ENCODE measurements at places on chromosomes 13 and 19.
A peak's percentile ranks its signal among the peaks of the same experiment; 100 is the strongest.

DNA sequence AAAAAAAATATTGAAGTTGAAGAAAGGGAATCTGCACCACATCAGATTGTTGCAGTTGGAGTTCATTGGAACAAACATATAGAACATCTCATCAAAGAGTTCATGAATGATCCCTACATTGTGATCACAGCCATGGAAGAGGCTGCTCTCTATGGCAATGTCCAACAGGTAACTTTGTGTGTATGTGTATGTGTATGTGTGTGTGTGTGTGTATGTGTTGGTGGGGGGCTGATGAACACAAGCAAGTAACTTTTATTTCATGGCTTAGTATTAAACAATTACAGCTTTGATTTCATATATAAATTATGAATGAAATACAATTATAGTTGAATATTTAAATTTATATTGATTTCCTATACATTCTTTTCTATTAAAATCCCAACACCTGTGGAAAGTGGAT lies 69.4 kb downstream of the SLC7A9 start:
- no peak for DNase-seq

DNA sequence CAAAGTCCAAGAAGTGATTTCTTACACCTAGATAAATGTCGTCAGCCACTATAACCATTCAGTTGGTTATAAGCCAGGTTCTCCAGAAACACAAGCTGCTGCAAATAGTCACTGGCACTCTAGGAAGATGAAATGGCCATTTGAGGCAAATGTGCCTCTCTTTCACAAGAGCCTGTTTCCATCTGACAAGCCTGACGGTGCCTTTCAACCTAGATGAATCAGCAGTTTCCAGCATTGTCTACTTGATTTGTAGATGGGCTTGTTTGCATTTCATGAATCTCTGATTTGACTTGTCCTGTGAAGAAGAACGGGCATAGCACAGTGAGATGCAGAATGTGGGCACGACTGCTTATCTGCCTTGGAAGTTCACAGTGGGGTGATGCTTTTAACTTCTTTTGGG lies 327.2 kb downstream of the LMO7 start:
- no peak for DNase-seq

GRCh38 chr13:110388108-110388943 lies 81.2 kb downstream of the COL4A2 start:
- no peak for DNase-seq

GRCh38 chr19:33206261-33207039 lies 12.3 kb downstream of the LRP3 start:
- DNase-seq = no peak

GRCh38 chr13:114249077-114249476 lies 14.4 kb downstream of the CDC16 start:
- no peak for DNase-seq

DNA sequence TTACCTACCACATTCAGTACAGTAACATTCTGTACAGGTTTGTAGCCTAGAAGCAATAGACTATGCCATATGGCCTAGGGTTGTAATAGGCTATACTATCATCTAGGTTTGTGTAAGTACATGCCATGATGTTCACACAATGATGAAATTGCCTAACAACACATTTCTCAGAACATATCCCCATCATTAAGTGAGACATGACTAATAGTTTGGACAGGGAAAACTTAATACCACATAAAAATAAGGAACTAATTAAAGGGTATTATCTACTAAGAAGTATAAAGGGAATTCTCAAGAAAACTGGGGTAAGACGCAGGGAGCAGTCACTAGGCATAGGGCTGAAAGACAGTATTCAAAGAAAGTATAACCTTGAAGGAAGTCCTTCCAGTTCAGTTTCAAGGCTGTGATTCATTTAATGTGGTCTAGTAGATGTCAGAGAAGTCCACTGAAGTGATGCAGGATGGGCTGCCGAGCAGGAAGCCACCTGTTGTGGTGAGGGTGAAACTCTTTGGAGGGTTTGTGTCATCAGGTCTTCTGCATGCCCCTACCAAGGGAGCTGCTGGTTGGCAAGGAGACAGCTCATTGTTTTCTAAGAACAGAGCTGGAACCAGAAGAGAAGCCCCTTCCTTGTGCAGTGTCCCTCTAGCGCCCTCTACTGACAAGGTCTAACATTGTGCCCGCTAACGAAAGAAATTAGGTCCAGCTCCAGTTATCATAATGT lies 122.9 kb downstream of the OLFM4 start:
- DNase-seq = no peak

- no peak for DNase-seq
Measured at GRCh38 chr19:42251572-42252358, 3.2 kb downstream of the ERF start.

GRCh38 chr13:110528911-110529310 lies 32.6 kb downstream of the RAB20 start:
- DNase-seq = no peak

DNA sequence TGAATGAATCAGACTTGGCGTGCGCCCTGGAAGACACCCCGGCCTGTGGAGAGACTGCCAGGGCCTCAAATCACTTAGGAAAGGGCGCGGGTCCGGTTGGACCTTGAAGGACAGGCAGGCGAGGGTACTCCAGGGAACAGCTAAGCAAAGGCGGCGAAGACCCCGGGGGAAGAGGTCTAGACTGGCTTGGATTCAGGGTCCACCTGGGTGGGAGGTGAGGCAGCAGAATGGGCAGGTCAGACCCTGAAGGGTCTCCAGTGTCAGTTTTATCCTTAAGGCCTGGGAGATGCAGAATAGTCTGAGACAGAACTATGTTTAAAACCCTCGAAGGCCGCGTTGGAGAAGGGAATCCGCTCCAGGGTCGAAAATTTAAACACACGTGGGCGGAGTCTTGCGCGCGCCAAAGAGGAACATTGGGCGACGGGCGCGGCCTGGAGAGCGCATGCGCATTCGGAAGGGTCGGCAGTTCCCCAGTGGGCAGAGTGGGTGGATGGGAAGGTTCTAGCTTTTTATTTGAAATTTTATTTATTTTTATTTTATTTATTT lies 567 bp upstream of the SMG9 start:
- DNase-seq = peak; percentile 61

GRCh38 chr13:77516342-77516789 lies 19.1 kb upstream of the SCEL start:
- no peak for DNase-seq

DNA sequence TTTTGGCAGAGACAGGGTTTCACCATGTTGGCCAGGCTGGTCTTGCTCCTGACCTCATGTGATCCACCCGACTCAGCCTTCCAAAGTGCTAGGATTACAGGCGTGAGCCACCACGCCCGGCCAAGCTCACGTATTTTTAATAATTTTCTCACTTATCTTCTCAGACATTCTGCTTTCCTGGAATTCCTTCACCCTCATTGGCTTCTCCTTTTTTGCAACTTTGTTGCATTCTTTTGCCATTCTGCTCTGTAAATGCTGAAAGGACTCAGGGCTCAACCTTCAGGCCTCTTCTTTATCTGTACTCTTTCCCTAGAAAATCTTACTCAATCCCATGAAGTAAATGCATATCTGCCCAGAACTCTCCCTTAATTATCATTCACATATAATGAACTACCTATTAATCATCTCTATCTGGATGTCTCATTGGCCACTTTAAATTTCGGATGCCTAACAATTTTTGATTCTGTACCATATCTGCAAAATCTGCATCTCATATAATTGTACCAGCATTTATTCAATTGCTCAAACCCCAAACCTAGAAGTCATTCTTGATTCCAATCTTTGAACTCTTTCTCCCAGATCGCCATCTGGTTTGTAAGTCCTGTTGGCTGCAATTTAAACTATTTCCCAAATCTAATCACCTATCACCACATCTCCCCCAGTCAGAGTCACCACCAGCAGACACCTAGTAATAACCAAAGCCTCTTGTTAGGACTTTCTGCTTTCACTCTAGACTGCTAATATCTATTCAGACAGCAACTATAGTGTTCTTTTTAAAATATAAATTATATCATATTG lies 18.2 kb upstream of the OXGR1 start:
- DNase-seq = no peak

DNA sequence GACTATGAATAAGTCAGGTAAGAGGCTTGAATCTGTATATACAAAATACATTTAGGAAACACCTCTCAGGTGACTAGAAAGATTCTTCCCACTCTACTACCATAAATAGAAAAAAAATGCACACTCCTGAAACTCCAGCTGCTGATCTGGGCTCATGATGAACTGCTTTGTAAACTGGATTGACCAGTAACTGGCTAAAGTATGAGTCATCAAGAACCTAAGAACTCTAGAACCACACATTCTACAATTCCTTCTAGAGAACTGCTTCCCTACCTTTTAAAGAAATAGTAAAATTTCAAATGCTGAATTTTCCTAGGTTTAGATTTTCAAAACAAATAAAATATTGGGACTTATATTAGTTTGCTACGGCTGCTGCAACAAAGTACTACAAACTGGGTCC lies 55.2 kb downstream of the ELF1 start:
- DNase-seq = no peak

GRCh38 chr13:26518451-26518959 lies 39.0 kb upstream of the WASF3 start:
- no peak for DNase-seq

DNA sequence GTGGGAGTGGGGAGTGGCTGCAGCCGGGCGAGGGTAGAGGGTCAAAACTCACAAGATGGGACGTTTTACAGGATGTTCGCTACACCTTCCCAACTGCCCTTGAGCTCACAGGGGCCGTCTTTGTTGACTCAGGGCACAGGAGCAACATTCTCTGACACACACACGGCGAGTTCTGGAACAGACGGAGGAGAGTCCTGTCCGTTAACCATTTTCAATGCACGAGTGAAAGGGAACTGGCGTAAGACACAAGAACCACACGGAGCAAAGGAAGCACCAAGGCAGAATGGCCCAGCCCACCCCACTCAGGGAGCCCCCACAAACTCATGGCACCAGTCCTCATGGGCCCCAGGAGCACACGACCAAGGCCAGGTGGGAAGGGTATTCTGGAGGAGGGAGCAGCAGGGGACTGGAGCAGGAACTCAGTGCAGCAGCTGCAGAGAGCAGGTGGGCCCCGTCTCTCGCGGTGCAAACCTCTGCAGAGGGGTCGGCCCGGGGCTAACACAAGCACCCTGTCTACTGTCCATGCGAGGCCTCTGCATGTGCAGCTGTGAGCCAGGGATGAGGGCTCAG lies 37.9 kb upstream of the ISYNA1 start:
- no peak for DNase-seq

DNA sequence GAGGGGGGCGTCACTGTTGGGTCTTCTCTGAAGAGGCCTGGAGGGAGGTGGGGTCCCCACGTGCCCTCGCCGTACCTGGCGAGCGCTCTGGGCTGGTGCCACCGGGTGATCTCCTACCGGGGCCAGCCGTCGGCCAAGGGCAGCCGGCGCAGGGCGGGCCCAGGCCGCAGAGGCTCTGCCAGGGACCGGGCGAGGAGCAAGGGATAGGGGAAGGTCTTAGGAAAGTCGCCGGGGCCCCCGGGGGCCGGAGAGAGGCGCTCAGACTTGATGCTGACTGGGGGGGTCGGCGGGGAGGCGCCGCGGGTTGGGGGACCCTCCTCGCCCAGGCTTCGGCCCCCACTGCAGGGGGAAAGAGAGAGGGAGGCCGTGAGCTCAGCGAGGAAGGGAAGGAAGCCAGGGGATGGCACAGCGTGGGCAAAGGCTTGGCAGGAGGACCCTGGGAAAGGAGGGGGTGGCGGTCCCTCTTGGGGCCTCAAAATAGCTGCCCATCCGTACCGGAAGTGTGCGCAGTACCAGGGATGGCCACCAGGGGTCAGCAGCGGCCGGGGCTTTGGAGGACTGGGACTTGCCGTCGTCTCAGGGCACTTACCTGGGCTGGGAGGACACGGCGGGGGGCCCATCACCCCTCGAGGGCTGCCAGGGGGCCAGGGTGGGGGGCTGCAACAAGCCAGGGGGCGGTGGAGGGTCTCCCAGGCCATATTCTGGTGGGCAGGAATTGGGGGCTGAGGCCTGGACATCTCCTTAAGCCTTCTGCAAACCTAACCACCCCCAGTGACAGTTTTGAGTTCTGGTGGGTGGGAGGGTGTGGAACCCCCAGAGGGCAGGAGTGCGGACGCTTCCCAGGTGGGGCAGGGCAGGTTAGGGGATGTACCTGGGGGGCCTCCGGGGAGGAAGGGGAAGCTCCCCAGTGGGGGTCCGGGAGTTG lies 7.7 kb upstream of the TMEM161A start:
- peak; percentile 73 for DNase-seq

- peak; percentile 22 for DNase-seq
Measured at GRCh38 chr19:1747285-1748114, 5.8 kb upstream of the ONECUT3 start.

GRCh38 chr19:32874605-32875004 lies 5.0 kb upstream of the SLC7A9 start:
- no peak for DNase-seq

GRCh38 chr19:37304190-37304883 lies 66.6 kb upstream of the ZNF527 start:
- no peak for DNase-seq

DNA sequence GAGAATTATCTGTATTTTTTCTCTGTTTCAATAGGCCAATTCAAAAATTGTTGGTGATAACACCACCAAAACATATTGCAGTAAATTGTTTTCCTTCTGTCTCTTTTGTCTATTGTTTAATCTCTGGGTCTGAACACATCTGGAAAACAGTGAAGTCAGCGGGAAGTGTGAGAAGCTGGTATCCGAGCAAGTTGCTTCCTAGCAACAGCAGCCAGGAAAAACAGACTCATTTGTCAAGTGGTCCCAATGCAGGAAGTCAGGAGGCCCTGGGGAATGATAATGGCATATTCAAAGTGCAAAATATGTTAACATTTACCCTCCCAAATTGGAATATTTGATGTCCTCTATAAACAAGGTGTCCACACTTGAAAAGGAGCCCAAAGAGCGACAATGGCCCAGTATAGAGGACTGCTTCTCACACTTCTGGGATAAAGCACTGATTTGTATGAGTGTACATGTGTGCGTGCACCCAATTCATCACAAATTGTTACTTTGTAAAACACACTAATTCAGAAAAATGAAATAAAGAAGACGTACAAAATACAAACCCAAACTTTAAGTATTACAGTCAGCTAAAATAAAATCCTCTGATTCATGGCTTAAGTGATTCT lies 515.0 kb downstream of the TBC1D4 start:
- no peak for DNase-seq

GRCh38 chr13:50908371-50908770 lies 1.2 kb upstream of the RNASEH2B start:
- no peak for DNase-seq

GRCh38 chr19:52659013-52659412 lies 20.9 kb upstream of the ZNF83 start:
- DNase-seq = no peak

- DNase-seq = no peak
Measured at GRCh38 chr19:23528376-23528775, 133.1 kb upstream of the ZNF91 start.

GRCh38 chr19:35729763-35730162 lies 12.0 kb downstream of the KMT2B start:
- DNase-seq = no peak

DNA sequence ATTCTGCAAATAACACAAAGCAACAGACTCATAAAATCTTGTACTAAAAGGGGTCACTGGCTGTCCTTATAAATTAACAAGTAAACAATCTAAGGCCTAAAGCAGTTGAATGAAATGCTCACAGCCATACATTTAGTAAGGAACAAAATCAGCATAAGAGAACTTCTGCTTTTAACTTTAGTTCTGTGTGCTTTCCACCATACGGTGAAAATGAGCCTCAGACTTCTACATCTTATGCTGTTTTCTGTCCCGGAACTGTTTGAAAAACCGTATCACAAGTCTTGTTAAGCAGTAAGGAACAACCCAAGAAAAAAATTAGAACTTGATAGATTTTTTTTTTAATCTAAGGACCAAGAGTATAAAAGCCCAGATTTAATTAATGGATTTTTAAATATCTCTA lies 549.1 kb upstream of the MIR17HG start:
- no peak for DNase-seq

GRCh38 chr19:39355253-39355652 lies 13.0 kb downstream of the SAMD4B start:
- no peak for DNase-seq
